AG08396 (cell line): ENCODE measurements at places on chromosomes 5 and 9.

- DNase-seq: no peak
These were observed 32.9 kb downstream of the FRMD3 start for GRCh38 chr9:83505282-83505681.

- peak; percentile 9 for DNase-seq
These were observed 119.2 kb downstream of the SMARCA2 start for GRCh38 chr9:2134391-2134790.

- no peak for DNase-seq
These were observed 129.2 kb upstream of the TNPO1 start for GRCh38 chr5:72687288-72687687.

DNA sequence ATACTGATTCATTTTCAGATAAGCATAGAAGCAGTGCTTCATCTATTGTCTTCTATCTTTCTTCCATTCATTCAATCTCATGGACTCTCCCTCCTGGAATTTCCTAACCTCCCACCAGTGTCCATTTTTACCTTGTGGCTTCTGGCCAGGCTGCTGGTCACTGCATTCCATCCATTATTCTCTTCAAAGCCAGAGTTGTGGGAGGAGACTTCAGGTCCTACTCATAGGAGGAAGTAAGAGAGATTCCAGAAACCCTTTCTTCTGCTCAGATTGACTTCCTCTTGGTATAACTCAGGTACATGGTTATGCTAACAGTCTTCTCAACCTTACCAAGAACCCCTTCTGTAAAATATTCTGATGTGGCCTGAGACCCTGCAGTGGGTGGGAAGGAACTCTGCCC is 153.3 kb upstream of the SLC12A2 start:
- peak; percentile 32 for DNase-seq

- DNase-seq: no peak
These were observed 126.7 kb downstream of the PPP2R2B start for GRCh38 chr5:146751781-146752401.

DNA sequence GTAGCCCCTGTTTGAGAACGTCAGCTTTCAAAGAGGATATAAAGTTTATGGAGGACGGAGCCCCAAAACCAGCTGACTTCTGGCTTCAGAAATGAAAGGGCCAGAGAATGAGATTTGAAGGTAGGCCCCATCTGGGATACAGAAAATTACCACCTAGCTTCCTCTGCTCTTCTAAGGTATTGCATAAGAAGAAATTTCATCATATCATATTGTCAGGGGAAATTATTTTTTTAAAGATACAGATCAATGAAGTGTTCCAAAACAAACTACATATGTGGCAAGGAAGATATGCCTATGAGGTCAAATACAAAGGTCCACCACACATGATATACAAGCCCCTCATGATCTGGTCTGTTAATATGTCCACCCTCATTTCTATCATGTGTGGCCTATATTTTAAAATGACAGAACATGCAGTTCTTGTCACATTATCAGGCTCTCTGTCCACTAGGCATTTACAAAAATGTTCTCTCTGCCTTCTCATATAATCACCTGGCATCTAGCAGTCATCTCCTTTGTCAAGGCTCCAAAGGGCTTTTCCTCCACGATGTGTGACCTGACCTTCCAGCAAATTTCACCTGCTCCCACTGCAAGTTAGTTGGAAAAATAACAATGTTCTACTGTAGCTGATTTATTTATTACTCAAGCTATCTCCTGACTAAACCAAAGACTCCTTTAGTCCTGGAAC is 83.1 kb downstream of the DPYSL3 start:
- DNase-seq: no peak

DNA sequence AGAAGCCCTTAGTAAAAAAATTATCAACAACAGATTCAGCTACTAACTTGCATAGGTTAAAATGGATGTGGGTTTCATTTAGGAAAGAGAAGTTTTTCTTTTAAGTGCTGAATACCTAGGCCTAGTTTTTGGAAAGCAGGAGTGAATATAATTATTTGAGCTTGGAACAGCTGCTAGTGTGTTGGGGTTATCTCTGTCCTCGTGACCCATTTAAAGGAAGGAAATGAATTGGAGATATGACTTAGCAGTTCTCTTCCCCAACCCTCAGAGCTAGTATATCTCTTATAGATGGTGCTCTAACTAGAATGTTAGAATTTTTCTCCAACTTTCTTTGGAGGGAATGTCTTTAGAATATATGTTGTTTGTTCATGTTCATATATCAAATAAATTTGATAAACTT is 38.6 kb downstream of the ZNF366 start:
- DNase-seq: no peak

DNA sequence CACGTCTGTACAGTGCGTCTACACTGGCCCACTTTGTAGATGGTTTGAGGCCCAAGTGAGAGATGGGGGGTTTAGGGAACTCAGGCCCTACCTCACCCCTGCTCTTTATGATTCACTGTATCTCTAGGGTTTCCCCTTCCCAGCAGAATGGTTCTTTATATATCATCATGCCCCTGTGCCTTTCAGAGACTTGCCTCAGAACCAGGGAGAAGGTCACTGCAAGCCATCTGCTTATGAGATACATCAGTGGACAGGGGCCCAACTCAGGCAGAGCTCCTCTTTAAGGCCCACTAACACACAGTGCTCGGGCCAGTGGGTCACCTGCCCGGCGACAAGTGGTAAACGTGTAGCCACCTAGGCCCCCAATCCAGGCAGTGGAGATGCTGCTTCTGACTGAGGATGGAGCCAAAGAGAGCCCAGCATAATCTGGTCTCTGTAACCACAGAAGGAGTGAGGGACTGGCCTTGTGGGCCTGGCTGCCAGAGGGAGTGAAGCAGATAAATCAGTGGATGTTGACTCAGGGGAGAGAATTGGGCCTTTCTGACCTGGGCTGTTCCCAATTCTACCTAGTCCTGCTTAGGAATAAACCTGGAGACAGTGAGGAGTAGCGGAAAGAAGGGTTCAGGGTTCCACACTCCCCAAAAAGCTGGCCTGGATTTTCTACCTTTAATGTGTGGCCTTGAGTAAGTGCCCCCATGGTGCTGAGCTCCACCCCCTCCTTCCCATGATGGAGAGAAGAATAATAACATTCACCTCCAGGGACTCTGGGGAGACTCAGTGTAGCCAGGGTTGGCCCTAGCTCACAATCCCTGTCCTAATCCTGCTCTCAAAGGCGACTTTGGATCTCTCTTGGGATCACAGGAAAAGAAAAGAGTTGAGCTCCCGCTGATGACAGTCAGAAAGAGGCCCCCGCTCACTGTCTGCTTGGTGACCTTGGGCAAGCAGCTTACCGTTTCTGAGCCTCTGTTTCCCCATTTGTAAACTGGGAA is 2.8 kb upstream of the DUSP1 start:
- no peak for DNase-seq

- DNase-seq: no peak
These were observed 161.1 kb downstream of the C5orf15 start for GRCh38 chr5:133807348-133807747.

DNA sequence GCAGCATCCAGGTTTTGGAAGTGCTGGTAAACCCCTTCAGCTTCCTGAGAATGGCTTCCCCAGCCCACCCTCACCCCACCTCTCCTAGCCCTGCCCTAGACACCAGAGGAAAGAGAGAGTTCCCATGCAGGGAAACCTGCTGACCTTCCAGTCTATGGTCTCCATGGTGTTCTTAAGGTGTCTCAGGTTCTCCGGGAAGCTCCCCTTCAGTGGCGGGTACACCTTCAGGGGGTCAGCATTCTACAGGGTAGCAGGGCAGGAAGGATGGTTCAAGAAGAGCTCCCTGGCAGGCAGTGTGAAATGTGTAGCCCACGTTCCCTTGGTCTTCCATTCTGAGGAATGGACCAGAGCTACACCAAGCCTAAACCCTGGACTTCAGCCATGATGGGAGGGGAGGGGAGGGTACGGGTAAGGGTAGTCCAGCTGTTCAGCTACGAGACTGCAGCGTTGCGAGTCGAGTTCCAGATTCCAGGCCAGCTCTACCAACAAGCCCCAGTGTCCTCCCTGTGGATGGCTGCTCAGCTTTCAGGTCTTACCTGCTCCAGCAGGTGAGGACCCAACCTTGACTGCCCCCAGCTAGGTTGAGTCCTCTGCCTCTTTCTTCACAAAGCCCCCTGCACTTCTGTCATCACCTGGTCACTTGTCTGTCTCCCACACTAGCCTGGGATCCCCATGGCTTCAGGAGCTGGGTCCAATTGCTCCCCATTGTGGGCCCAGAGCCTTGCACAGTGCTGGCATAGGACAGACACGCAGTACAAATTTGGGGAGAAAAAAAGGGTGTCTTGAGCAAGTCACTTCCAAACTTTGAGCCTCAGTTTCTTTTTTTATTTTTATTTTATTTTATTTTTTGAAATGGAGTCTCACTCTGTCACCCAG is 7.5 kb downstream of the CD74 start:
- DNase-seq: no peak

DNA sequence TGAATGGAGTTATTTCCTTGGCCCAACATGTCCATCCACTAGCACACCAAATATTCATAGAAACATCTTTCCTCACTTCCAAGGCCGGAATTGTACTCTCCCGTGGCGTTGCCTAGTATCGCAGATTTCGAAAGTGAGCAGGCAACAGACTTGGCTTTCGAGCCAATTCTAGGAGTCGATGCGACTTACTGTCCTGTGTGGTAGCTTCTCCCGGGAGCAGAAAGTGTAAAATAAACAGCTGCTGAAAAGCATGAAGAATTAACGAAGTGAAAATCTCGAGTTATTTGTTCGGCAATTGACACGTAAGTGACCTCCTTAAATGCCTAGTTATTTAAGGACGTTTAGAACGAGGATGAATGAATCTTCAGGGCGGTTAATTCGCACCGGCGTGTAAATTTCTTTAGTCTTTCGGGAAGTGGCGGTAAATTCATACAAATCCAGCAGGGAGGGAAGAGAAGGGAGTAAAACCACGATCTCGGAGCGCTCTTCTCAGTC is 449 bp upstream of the PCSK5 start:
- DNase-seq: peak; percentile 68

GRCh38 chr9:95336281-95336680 is 18.8 kb upstream of the FANCC start:
- no peak for DNase-seq

DNA sequence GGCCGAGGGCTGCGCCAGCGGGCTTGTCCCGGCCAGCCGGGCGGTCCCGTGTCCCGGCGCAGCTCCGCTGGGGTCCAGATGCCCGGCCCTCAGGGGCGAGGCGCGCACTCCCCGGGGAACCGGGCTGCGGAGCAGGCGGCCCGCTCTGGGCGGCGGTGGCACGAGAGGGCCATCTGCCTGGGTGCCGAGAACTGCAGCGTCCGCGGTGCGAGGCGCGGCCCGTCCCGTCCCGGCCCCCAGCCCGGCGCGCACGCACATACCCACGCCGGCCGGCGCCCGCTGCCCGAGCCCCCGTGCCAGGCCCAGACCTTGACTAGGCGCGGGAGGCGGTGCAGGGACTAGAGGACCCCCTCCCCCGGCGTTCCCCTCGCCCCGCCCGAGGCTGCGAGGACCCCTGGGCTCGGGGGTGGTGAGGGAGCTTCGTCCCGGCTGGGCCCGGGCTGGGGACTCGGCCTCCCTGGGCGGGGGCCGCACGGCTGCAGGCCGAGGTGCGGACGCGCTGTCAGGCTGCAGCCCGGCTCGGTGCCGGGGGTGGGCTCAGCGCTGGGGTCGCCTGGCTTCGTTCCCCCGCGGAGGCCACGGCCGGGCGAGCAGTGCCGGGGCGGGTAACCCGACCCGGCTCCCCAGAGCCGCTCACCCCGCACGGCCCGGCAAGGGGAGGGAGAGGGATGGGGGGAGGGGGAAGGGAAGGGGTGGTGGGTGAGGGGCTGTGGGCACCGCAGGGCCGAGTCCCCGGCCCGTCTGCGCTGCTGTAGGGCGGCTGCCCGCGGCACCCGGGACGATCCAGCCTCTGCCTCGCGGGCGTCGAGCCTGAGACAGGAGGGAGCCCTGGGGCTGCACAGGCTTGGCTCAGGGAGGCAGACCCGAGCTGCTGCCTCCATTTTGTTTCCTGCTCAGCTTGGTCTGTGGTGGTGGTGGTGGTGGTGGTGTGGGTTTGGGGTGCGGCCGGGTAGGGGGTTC is 1.2 kb upstream of the NSD1 start:
- peak; percentile 36 for DNase-seq

GRCh38 chr9:90778746-90779145 is 22.9 kb upstream of the SYK start:
- DNase-seq: no peak

DNA sequence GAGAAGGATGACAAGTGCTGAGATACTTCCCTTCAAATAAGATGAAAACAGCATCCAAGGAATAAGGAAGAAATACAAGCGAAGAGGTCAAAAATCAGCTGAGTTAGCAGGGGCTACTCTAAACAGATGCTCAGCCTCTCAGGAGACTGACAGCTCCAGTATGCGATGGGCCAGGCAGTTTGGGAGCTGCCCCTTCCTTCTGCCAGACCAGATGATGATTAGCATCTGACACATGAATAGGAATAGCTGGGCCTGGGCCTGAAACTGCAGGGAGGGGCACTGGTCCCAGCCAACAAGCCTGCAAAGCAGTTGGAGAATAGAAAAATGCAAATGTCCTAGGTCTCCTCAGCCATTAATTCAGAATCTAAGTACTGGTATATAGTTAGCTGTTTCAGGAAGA is 13.1 kb upstream of the MAP3K1 start:
- no peak for DNase-seq

GRCh38 chr5:96347502-96348292 is 85.4 kb downstream of the PCSK1 start:
- DNase-seq: no peak

DNA sequence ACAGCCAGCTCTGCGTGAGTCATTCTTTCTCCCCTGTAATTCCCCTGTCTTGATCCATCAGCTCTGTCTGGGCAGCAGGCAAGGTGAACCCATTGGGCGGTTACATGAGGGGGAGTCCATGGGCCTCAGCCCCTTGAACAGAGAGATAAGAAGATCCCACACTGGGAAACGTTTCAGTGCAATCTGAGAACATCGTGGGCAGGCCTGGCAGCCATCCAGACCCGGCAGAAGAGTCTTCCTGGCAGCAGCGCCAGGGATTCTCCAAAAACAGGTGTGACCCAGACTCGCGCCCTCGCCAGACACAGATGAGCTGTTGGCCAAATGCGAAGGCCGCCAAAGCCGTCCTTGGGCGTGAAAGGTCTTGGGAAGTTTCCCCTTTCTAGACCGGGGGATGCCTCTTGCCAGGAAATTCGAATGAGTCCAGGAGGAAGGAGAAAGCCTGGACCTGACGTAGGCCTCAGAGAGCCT is 6.4 kb upstream of the SLC12A7 start:
- DNase-seq: no peak

DNA sequence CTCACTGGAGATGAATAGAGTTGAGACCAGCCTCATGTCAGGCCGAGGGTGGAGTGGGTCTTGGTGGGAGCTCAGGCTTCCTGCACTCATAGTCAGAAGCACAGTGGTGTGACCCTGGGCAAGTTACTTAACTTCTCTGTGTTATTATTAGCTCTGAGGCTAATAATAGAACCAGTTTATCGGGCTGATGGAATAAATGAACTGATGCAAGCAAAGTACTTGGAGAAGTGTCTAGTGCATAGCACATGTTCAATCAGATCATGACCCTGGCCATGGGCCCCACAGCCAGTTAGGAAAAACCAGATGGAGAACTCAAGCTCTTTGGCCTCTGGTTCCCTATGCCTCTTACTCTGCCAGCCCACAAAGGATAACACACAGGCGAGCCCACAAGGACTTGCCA is 45.3 kb upstream of the OSMR start:
- no peak for DNase-seq

- no peak for DNase-seq
These were observed 17.5 kb downstream of the LCP2 start for GRCh38 chr5:170280011-170280493.

- DNase-seq: no peak
These were observed 132.9 kb downstream of the SIL1 start for GRCh38 chr5:139065306-139065705.

- DNase-seq: no peak
These were observed 298.6 kb downstream of the DIRAS2 start for GRCh38 chr9:90343991-90344390.
